Cerebellum (tissue), 4 donors: ENCODE measurements at places on chromosomes 2 and 18. TPM values are rescaled to one million over a fixed set of nuclear protein-coding genes. Genes with fewer than 3 reads are reported as not detected.

The ZNF396 gene
- 3.8 TPM for total RNA-seq

The TDRD15 gene
- 0.18 TPM for total RNA-seq

The AOX1 gene
- total RNA-seq = 2.8 TPM

DNA sequence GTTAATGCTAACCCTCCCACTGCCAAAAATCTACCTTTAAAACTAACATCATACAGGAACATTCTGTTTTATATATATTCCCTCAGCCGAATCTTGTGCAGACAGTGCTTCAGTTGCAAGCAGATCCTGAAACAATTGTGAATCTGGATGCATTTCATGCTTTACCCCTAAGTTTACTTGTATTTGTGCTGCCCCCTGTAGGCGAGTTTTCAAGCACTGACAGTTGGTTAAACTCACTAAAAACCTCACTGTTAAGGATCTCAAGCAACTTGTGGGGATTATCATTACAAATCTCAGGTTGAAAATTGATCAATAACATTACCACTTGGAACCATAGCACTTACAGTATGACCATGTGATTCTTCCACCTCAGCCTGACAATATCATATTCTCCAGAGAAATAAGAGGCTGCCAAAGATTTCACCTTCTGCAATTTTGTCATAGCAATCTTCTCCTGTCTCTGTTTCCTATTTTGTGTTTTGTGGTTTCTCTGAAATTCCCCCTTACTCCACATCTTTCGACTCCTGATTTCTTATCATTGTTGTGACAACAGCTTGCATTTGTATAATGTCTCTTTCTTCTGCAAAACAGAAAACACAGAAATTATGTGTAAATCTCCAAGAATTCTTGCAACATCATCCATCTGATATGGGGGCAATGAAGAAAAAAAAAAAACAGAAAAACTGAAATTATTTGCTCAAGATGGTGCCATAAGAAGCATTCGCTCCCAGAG is 354.6 kb upstream of the SETBP1 start:
- DNase-seq = no peak
